ENCODE measurements at places on chromosomes 3 and 15.

- no peak for DNase-seq
These were observed 9.1 kb downstream of the SEMA6D start for GRCh38 chr15:47726399-47726823.

GRCh38 chr3:122100591-122101463 is 45.7 kb downstream of the CD86 start:
- no peak for DNase-seq

DNA sequence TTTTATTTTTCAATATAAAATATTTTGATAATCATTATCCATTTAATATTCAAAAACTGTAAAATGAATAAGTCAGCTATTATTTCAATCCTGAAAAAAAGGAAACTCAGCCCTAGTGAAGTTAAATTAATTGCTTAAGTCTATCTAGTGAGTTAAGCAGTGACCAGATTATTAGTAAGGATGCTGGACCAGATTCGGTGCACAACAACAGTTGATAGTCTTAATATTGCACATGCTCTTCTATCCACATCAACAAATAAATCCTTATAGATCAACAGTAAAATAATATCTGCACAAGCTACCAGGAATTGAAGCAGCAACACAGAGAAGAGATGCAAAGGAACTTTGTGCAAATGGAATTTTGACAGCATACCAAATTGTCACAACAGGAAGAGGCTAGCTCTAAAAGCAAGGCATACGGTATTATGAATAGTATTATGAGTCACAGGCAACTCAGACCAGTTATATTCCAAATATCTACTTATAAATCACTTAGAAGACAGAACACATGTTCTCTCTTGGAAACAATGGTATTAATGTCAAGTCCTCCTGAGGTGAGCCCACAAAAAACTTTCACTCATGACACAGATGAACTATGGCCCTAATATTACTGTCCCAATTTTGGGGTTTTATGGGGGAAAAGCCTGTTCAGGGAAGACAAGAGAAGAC is 24.9 kb downstream of the VPS13C start:
- DNase-seq: no peak

GRCh38 chr15:53246404-53246803 is 456.3 kb upstream of the ONECUT1 start:
- no peak for DNase-seq

DNA sequence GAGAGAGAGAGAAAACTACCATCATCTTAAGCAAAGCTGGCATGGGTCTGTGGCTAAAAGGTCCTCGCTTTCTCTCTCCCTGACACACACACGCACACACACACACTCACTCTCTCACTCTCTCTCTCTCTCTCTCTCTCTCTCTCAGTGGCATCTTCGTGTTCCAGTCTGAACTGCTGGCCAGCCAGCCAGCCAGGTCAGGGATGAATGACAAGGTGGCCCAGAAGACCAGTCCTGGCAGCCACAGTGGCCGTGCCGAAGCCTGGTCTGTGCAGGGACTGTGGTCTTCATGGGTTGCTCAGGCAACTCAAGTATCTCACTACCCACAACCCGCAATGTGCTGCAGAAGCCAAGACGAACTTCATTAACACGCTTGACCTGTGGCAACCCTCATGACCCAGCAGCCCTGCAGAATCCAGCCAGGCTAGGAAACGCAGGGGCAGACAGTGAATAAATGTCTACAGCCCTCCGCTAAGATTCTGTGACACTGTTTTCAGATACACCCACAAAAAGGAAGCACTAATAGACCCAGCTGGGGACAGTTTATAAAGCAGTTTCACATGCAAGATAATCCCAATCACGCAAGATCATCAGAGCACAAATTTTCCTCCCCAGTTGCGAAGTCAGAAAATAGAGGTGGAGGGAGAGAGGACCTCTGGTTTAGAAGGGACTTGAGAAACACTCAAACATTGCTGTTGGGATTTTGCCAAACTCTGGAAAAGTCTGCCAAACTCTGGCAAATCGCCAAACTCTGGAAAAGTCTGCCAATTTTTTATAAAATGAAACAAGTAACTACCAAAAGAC is 66.4 kb downstream of the XXYLT1 start:
- DNase-seq: no peak

DNA sequence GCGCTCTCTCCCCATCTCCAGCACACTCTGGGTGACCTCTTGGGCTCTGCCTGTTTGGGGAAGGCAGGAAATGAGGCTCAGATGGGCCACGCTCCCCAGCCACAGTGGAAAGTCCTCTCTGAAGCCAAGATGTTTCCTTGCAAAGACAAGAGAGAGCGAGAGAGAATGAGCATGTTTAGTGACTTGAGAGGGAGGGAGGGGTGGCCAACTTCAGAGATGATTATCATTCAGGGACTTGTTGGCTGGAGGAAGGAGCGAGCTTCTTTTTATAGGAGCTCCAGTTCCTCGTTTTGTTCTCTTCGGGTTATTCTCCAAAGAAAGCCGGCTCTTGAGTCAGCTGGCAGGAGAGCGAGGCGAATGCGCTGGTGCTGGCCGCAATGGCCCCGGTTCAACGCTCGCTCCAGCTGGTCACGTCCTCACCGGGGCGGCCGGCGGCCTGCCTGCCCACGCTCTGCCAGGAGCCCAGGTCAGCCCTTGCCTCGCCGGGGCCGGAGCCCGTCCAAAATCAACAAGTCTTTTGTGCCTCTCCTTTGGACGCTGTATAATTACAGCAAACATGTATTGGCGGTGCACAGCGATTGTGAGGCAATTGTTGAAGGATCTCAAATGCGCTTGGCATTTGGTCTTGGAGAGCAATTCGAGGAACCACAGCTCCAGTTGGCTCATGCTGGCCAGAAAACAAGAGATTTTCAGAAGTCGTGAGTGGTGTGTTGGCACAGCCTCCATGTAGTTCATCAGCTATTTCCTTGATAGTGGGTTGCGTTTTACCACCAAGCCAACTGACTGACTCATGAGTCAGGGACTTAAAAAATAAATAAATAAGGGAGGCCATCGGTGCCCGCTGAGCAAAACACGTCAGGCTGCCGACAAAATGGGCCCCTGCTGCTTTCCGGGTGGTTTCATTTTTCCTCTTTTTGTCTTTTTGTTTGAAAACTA is 288.6 kb downstream of the UACA start:
- DNase-seq: peak; percentile 20

DNA sequence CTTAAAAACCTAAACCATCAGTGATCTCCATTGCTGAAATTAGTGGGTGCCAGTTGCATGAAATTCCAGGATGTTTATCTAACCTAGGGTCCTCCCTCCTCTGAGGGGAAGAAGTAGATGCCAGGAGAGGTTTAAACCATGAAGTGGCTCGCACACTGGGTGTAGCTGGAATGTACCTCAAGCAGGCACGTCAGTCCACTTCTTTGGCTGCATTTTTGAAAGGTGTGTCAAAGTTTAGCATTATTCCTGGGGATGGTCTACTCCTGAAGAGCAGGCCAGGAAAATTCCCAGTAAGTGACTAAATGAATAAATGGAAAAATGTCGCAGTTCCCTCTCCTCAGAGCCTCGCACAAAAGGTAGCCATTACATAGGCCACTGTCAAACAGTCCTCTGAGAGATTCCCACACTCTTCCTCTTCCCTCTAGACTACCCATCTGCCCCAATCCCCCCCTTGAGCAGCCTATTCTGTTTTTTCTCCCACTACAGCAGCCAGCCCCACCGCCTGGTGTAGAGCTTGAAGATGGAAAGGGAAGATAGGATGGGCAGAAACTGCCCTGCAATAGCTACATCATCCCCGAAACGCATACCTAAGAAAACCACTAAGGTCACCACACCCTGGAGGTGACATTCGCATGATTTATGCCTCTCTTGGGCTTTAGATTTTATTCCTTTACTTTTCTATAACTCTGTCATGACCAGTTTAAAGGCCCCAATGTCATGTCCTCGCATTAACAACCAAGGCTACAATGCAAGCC is 655 bp upstream of the TMOD3 start:
- no peak for DNase-seq

GRCh38 chr15:84908564-84908963 is 24.1 kb downstream of the SLC28A1 start:
- DNase-seq: no peak

DNA sequence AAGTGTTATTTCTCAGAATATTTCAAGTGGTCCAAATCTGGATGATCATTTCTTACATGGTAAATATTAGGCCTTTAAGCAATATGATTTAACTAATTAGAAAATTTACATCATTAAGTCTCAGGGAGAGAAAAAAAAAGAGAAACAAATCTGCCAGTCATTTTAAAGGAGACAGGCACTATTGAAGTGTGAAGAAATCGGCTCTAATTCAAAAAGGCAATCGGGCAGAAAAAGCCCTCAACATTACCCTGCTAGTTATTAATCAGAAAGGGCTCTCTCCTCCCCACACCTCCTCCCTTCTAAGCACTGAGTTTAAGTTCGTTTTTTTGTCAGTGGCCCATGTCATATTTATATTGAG is 215.9 kb downstream of the MEIS2 start:
- no peak for DNase-seq

DNA sequence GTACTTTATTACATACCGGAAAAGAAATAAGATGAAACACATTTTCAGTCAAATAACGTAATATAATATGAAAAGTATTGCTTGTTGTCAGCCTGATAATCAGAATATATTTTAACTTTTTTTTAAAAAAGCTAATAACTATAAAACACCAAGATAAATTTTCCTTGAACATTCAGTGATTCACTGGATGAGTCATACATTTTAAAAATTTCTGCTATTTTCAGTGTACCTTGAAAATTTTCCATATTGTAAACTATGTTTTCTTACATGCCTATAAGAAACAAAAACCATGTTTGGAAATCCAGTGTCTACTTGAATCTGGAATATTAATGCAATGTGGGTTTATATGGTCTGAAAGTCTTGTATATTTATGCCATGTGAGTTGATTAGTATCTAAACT is 36.3 kb upstream of the MEIS2 start:
- no peak for DNase-seq

DNA sequence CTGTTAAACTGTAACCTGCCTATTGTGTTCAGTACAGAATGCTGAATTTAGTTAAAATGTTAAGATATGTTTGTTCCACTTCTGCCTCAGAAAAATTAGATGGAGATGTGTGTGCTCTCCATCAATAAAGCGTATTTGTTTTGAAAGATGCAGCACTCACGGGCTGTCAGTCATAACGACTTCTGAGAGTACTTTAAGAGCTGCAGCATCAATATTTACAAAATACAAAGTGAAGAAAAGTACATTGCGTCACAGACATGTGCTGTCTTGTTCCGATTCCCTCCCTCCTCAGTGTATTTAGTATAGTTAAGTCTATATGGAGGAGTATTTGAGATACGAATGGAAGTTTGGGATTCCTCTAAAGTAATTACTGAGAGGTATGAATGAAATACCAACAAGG is 166.6 kb downstream of the BBX start:
- no peak for DNase-seq

- no peak for DNase-seq
These were observed 5.5 kb upstream of the IL20RB start for GRCh38 chr3:136952292-136952691.

GRCh38 chr15:88792342-88793282 is 10.6 kb upstream of the ACAN start:
- no peak for DNase-seq

DNA sequence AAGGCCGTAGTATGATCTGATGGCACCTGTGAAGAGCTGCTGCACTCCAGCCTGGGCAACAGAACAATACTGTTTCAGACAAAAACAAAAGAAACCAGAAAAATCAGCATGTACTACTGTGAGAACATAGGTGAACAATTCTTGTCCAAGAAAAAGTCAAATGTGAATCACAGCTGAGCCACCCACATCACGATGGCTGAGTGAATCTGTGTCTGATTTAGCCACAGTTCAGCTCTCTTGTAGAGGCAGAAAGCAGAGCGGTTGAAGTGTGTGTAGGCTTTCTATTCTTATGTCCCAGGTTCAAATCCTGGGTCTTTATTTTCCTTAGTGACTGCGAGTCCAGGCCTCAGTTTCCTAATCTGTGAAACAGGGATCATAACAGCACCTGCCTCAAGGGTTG is 4.4 kb upstream of the FURIN start:
- no peak for DNase-seq

DNA sequence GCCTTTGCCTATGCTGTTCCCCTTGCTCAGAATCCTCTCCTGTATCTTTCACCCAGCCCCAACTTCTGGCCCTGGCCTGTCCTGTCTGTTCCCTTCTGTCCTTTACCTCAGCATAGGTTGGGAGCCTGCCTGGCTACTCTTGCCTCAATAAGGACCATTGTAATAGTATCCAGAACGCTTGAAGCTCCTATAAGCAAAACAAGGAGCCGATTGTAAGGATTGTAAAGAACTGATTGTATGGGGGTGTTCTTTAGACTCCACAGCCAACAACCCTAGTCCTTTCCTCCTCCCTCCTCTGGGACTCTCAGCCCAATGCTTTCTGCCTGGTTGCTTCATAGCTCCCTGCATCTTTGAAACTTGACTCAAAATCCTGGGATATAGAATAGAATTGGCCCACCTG is 18.7 kb upstream of the RAD54L2 start:
- no peak for DNase-seq

- DNase-seq: no peak
These were observed 36.2 kb downstream of the UMPS start for GRCh38 chr3:124766113-124767095.

- no peak for DNase-seq
These were observed 33.1 kb downstream of the DZIP1L start for GRCh38 chr3:138082085-138082991.

DNA sequence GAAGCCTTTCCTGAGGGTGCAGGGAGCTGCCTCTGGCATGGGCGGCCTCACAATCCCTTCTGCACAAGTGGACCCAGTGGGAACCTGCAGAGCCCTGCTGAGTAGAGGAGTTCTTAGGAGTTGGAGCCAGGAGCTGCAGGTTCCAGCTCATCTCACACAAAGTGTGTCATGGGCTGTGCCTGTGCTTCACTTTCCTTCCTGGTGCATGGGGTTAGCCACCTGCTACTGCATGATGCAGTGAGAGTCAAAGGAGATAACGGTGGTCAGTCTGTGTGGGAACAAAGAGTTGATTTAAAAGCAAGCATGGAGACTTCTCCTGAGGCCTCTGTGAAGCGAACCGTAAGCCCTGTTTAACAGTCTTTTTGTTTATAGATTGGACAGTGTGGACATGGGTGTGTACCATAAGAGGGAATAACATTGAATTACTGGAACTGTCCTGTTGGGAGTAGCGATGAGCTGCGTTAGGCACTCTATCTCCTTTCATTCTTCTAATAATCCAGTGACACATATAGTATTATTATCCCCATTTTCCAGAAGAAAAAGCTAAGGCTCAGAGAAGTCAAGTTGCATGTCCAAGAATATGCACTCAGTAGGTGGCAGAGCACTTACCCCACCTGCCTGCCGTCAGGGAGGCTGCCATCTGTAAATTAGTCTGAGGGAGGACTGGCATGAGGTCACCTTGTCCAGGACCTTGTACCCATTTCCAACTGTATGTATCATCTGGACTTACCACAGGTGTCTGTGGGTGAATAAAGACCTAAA is 68.7 kb upstream of the PRR23C start:
- no peak for DNase-seq

GRCh38 chr15:28936481-28936881 is 50.7 kb downstream of the APBA2 start:
- no peak for DNase-seq
